CD4-positive, alpha-beta T cell treated with Interleukin-15 for 4 hours (primary cell): ENCODE measurements at places on chromosomes 3 and 15.

DNA sequence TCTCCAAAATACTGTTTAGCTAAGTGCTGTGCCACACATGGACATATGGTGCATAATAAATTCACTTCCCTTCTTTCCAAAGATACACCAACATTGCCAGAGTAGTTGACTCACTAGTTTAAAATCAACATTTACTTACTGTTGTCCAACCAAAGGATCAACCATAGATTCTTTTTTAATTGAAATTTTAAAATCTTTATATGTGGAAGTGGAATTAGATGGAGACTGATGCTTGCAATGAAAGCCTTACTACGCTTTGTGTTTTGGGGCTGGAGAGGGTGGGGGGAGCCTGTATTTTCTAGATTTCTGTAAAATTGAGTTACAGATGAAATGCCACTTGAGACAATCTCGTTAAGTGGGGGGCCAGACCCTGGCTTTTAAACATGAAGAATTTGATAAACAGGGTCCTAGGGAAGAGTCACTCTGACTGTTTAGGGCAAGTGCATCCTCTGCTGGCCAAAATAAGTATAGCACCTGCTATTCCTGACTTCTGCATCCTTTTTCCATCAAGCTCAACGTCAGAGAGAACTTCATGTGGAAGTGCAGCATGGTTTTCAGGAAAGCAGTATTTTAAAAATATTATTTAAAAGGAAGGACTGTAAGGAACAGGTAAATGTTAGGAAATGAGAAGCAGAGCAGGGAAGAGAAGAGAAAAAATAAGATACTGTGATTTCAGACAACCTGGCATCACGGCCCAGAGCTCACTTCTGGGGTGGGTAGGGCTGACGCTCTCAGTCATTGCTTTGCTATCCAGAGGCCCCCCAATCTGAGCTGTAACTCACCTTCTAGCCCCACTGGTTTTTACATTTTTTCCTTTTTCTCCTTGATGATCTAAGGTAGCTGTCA is 76.7 kb downstream of the BOC start:
- peak; percentile 50 for DNase-seq

DNA sequence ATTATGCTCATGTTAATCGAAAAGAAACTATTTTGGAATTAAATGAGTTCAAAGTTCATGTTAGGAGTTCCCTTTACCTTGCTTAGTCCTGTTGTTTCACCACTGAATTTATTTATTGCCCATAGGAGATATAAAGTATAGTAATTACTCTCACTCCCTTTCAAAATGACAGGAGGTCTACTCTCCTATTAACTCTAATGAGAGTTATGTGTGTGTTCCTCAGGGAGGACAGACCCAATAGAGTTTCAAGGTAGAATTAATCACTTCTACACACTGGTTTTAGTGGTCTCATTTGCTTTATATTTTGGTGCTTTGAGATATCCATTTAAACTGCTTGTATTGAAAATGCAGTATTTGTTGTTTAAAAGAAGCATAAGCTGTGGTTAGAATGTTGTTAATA is 398.9 kb downstream of the NLGN1 start:
- DNase-seq = no peak

DNA sequence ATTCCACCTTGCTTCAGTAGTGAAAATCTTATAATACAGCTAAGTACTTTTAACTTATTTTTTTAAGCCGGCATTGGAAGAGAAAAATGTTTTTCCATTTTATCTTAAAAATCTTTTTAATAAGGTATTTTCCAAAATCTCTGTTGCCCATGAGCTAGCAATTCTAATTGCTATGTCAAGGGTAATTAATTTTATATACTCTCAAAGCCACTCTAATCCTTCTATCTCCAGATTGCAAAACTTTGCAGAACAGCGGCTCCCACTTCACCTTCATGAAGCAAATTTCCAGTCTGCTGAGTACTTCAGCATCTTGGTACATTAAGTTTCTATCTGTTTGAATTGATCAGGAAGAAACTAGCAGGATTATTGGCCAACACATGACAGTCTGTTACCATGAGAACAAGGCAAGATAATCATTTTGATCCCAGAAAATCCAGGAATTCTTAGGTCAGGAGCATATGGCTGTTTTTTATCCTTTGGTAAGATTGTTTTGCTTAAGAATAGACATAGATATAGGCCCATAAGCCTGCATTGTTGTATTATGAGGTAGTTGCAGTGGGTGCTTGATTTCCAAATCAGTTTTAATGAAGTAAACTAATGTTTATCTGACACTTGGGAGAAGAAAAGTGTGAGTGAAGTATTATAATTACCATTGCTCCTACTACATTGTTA is 6.0 kb downstream of the TIPARP start:
- DNase-seq = no peak

GRCh38 chr3:150110097-150110496 is 139.4 kb upstream of the PFN2 start:
- DNase-seq = no peak

DNA sequence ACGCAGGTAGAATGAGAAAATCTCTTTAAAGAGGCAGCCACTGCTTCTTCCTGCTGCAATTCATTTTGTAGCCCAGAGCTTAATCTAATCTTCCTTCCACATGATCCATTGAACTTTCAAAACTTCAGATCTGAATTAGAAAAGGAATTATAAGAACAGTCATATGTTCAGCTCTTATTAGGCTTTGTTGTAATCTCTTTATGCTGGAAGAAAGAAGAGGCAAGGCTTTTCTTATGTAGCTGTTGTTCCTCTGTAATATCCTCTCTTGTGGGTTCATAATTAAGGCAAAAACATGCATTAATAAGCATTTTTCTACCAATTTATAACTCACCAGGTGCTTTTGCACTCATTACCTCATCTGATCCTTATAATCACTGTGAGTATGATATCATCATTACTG is 634.9 kb upstream of the CFAP20DC start:
- no peak for DNase-seq

DNA sequence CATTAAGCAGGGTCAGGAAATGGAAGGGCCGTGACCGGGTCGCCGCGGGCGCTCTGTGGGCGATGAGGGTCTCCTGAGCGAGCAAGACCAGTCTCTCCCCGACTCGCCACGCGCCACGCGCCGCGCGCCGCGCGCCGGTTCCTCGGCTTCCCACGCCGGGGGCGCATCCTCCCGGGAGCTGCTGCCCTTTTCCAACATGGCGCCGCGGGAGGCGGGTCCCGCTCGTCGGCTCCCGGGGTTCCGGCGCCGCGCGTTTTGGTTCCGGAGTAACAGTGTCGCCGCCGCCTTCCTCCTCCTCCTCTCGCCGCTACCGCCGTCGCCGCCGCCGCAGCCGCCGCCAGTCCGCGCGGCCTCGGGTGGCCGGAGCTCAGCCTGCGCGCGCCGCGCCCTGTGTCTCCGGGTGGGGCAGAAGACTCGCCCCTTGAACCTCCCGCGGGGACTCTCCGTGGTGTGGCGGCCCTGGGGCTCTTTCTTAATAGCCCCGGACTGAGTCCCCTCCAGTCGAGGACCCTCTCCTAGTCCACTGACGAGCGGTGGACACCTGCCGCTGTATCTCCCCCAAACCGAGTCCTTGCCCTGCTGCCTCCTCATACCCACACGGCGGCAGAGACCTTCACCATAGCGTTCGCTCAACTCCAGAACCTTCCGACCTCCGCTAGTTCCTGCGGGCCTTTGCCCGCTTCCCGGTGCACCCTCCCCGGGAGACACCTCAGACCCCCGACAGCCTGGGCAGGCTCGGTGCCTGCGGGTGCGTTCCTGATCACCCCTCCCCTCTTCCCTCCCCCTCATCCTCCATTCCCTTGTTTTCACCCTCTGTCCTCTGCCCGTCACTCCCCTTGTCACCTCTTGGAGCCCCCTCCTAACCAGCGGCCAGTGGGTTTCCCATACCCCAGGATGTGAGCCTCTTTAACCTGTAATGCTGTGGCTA is at the start of gene MAP2K5:
Gene MAP2K5, plus strand, starts transcription at position 284 of the 928 bp plus-strand sequence. Its CDS starts 633 bp downstream, at position 917.
- DNase-seq = peak; percentile 81

- DNase-seq = peak; percentile 90
Observed at GRCh38 chr3:111071257-111072030, at the start of gene NECTIN3. NECTIN3 (plus strand) TSS chr3:111071816; CDS start chr3:111072018, 202 bp downstream.

GRCh38 chr15:48565560-48566482 is 79.7 kb downstream of the FBN1 start:
- no peak for DNase-seq

GRCh38 chr15:75042730-75043508 is 19.5 kb downstream of the PPCDC start:
- peak; percentile 54 for DNase-seq

DNA sequence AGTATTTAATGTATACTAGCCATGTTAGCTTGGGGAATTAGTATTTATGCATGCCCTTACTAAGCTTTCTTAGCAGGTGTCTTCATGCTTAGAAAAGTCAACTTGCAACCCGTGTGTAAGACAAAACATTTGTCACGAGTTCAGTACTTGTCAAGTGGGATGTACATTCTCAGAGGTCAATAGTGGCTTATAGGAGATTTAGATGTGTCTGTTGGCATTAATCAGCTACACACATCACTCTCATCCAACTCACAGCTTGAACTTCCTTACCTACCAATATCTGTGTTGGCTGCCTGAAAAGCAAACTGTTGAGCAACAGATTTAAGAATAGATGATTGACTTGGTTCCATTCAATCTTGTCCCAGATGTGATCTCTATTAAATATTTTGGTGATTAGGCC is 109.5 kb downstream of the ROBO2 start:
- DNase-seq = no peak

DNA sequence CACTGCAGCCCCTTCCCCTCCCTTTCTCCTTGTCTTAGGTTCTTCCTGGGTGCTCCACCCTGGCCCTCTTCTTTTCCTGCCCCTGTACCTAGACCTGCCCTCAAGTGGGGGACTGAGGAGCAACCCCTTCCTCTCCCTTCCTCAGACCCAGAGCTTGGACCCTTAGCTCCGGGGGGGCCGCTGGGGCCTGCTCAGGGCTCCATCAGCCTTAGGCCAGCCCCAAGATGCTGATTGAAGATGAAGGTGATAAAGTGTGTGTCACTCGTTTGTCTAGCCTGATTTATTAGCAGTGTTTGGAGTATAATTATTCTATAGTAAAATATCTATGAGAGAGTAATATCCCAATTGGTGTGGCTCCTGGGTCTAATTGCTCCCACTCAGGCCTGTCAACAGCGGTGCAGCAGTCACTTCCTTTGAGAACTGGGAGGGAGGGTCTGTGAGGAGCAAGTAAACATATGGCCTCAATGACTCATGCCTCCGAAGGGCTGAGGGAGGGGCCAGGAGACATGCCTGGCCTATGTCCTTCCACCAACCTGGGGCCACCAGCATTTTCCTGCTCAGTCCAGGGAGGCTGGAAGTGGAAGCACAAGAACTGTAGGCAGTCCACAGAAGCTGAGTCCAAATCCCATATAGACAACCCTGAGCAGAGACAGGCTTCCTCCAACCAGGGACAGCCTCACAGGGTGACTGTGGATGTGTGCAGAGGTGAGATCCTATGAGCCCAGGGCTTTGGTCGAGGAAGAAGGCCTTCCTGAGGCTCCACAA is 123.2 kb downstream of the DNAJB8 start:
- DNase-seq = no peak

GRCh38 chr3:116069024-116069423 is 376.3 kb downstream of the LSAMP start:
- DNase-seq = no peak

DNA sequence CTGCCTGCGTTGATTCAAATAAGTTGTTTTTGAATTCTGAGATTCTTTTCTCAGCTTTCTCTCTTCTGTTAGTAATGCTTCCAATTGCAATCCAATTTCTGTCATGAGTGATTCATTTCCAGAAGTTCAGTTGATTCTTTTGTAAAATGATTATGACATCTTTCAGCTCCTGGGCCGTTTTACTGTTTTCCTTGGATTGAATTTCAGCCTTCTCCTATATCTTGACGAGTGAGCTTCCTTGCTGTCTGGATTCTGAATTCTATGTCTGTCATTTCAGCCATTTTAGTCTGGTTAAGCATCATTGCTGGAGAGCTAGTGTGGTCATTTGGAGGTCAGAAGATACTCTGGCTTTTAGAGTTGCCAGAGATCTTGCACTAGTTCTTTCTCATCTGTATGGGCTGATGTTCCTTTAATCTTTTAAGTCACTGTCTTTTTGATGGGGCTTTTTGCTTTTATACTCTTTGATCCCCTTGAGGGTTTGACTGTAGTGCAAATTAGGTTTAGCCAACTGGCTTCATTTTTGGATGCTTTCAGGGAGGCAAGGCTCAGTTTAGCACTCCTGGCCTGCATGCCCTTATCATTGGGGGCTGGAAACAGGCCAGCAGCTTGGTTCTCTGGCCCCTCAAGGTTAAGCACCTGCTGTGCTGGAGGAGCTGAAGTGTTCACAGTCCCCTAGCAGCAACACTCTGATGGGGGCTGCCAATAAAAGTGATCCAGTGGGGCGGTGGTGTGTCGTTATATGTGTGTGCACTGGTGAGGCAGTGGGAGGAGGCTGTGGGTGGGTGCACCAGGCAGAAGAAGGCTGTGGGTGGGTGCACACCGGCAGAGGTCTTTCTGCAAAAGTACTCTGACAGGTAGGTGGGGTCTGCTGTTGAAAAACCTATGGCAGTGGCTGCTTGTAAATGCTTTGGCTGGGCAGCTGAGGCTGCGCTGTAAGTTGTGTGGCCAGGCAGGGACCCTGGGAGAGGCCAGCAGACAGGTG is 51.2 kb downstream of the MCTP2 start:
- no peak for DNase-seq

GRCh38 chr3:170117134-170117533 is 64.4 kb downstream of the PHC3 start:
- no peak for DNase-seq

- no peak for DNase-seq
Observed at GRCh38 chr3:195788711-195789581, 22.8 kb downstream of the MUC4 start.

DNA sequence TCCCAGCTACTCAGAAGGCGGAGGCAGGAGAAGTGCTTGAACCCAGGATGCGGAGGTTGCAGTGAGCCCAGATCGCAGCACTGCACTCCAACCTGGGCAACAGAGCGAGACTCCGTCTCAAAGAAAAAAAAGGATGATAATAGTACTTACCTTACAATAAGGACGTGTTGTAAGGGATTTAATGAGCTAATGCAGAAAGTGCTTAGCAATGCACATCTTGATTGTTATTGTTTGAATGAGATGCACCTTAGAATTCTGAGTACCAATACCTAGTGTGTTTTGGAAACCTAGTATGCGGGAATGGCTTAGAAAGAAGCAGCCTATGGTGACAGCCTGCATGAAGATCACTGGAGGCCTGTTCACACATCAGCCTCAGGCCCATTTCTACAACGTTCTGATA is 19.5 kb downstream of the SNUPN start:
- DNase-seq = no peak

DNA sequence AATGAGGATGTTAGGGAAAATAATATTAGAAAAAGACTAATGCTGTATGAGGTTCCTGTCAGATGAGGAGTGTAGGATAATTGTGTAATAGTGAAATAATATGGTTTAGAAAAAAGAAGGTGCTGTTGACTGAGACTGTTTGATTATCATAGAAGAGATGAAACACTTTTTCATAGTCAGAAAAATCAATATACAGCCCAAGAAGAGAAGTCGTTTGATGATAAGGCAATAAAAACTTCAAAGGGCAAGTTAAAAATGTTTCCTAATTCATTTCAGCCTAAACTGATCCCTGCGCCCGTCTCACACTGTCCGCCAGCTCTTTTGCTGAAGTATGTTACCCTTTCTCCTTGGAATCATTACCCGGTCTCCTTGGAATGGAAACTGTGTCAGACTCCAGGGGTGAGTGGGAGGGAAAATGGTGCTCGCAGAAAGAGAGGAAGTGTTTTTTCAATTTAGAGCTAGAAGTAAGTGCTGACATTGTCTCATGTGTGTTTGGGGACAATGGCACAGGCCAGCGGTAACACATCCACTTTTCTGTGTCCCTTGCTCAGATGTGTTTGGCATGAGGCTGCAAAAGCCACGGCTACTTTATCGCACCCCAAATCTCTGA is 23.6 kb downstream of the DUT start:
- no peak for DNase-seq

GRCh38 chr3:69182588-69183316 is 60.4 kb upstream of the LMOD3 start:
- no peak for DNase-seq
